ENCODE measurements at places on chromosomes 13 and 19. TPM values are rescaled to one million over a fixed set of nuclear protein-coding genes. Genes with fewer than 3 reads are reported as not detected.
A peak's percentile ranks its signal among the peaks of the same experiment; 100 is the strongest.

DNA sequence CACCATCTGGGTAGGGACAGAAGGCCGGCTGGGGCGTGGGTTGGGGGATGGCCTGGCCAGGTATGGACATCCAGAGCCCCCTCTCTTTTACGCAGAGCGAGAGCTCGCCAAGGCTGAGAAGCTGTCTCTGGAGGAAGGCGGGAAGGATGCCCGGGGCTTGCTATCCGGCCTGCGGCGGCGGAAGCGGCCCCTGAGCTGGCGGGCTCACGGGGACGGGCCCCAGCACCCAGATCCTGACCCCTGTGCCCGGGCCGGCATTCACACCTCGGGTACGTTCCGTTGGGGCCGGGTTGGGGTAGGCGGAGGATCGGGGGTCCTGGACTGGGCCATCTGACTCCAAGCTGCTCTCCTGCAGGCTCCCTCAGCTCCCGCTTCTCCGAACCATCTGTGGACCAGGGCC is 8.7 kb upstream of the SCN1B start:
- no peak overlapping the region for H3K4me3 ChIP-seq
- H3K4me1 ChIP-seq: no peaks in the 10 kb centered on the region
- H3K27me3 ChIP-seq: no peaks in the 10 kb centered on the region
- H3K36me3 ChIP-seq: peaks cover 76% of the 10 kb centered on the region
- no peak overlapping the region for H3K27ac ChIP-seq

GRCh38 chr13:102452836-102453235 is 51.0 kb upstream of the FGF14 start:
- H3K27ac ChIP-seq: no peak overlapping the region
- no peaks in the 10 kb centered on the region for H3K27me3 ChIP-seq
- no peaks in the 10 kb centered on the region for H3K4me1 ChIP-seq
- H3K4me3 ChIP-seq: no peak overlapping the region
- no peaks in the 10 kb centered on the region for H3K36me3 ChIP-seq

DNA sequence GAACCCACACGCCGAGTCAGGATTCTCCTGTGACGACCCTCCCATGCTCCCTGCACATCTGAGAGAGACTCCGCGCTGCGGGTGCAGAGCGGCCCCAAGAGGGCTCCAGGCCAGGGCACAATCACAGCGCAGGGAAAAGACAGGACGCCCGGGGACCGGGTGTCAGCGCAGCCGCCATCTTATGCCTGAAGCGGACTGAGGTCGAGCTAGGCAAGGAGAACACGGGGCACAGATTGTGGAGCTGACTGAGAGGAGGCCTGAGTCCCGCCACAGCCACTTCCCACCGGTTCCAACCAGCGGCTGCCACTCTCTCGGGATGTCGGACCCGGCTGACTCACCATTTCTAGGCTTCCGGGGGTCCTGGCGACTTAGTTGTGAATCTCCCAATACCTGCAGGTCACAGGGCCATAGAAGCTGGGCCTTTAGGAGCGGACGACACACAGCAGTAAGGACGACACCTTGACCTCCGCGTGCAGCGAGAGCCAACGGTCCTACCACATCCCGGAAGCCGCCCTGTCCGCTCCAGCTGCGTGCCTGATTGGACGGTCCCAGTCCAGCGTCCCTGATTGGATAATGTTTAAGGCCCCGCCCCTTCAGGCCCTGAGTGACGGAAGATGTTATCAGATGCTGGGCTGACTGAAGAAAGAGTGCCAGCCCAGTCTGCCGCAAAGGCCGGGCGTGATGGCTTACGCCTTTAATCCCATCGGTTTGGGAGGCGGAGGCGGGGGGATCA is at the start of gene ZNF728:
Gene ZNF728 (minus strand): TSS at position 487 of the 733 bp plus-strand sequence. CDS start 146 bp downstream, at position 341.
- peaks cover 4% of the 10 kb centered on the region for H3K27me3 ChIP-seq
- no peaks in the 10 kb centered on the region for H3K4me1 ChIP-seq
- no peak within 1 kb of the TSS for H3K4me3 ChIP-seq
- no peak for DNase-seq

The TEX29 gene
- total RNA-seq: 0.37 TPM

The FFAR2 gene
- not detected for total RNA-seq

The ZNF296 gene
- 13.4 TPM for total RNA-seq

DNA sequence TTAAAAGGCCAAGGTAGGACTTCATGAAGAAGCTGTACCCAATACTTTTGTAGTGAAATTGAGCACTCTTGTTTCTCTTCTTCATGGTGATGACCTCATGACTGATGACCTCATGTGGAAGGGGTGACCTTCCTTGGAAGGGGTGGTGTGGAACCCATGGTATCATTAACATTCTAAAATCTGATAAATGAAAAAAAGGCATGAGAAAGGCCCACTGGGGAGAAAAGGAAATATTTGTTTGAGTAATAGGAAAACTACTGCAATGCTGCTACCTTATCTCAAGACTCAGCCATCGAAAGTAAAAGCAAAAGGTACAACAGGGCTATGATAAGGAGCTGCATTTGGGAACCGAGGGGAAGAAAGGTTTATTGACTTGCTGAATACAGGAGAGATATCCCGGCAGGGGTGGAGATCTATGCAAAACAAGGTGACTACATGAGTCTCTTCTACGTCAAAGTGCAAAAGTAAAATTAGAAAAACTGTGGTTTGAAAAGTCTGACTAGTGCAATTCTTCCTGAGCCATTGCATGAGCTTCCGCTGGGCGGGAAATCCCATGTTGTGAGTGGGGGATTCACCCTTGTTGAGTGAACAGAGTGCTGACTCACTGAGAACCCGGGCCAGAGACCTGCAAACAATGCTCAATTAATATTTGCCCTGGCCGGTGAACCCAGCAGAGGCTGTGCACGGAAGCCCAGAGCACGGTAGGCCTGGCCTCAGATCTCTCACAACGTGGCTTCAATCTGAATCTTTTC is 138.9 kb upstream of the RFC3 start:
- DNase-seq: no peak
- H3K4me1 ChIP-seq: peaks cover 15% of the 10 kb centered on the region
- no peaks in the 10 kb centered on the region for H3K27me3 ChIP-seq
- no peak overlapping the region for H3K4me3 ChIP-seq
- H3K27ac ChIP-seq: no peak overlapping the region
- peaks cover 18% of the 10 kb centered on the region for H3K36me3 ChIP-seq

DNA sequence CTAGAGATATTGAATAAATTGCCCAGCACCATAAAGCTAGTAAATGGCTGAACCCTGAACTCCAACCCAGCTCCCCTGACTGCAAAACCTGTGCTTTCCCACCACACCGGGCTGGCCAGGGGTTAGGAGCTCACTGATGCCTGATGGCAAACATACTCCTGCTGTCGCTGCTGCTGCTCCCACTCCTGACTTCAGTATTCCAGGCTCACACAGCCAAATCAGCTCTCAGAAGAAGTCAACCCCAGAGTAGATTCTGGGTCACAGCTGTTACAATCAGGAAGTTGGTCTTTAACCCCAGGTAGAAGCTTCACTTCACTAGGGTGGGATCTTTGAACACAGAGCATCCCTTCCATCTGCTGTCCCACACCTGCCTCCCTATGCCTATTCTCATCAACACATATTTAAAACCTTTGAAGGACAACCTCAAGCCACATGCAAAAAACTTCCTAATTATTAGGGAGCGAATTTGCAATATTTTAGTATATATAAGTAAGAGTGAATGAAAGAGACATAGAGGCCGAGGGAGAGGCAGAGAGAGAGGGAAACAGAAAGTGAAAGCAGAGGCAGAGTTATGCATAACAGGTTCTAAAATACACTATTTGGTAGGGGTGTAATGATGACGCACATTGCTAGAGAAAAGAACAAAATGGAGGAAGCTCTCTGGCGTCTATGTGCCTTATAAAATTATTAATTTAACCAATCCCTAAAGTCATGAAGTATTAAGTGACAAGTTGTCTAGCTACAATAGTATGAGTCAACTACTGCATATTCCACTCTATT is 99.4 kb upstream of the SERP2 start:
- H3K27me3 ChIP-seq: no peaks in the 10 kb centered on the region
- no peaks in the 10 kb centered on the region for H3K36me3 ChIP-seq
- no peak overlapping the region for H3K4me3 ChIP-seq
- no peak for DNase-seq

- no peaks in the 10 kb centered on the region for H3K27me3 ChIP-seq
- peak; percentile 43 for DNase-seq
- peaks cover 10% of the 10 kb centered on the region for H3K4me1 ChIP-seq
- peak overlapping the region; percentile 85 for H3K4me3 ChIP-seq
Measured at GRCh38 chr19:1590641-1591397, 1.8 kb downstream of the MBD3 start.

DNA sequence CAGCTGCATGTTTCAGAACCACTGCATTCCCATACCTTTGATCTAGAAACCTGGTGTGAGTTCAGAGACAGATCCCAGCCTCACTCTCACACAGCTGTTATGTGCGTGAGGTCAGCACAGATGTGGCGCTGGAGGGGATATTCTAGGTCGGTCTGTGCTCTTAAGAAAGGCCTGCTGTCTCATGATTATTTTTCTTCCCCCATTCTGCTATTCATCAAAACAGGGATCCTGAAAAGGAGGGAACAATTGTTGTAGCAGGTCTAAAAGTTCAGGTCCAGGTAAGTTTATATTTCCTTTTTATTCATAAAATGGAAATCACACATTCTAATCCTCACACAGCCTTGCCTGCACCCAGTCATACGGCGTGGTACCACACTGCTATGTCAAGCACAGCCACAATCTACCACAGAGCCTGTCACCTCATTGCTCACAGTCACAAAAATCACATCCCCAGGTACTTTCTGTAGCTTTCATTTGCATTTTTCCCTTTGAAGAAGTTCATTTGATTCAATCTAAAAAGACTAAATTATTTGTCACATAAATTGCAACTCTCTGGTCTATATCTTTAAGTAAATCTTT is 867 bp downstream of the ZNF546 start:
- peaks cover 21% of the 10 kb centered on the region for H3K36me3 ChIP-seq
- no peaks in the 10 kb centered on the region for H3K27me3 ChIP-seq
- no peak overlapping the region for H3K27ac ChIP-seq
- peaks cover 14% of the 10 kb centered on the region for H3K4me1 ChIP-seq

The KIR3DL2 gene
- total RNA-seq: not detected

The C19orf12 gene
- 15.5 TPM for total RNA-seq

- H3K4me3 ChIP-seq: no peak overlapping the region
- H3K4me1 ChIP-seq: no peaks in the 10 kb centered on the region
- no peak overlapping the region for H3K27ac ChIP-seq
- H3K36me3 ChIP-seq: peaks cover 29% of the 10 kb centered on the region
- H3K27me3 ChIP-seq: no peaks in the 10 kb centered on the region
Measured at GRCh38 chr19:40671404-40671803, 19.0 kb downstream of the NUMBL start.

DNA sequence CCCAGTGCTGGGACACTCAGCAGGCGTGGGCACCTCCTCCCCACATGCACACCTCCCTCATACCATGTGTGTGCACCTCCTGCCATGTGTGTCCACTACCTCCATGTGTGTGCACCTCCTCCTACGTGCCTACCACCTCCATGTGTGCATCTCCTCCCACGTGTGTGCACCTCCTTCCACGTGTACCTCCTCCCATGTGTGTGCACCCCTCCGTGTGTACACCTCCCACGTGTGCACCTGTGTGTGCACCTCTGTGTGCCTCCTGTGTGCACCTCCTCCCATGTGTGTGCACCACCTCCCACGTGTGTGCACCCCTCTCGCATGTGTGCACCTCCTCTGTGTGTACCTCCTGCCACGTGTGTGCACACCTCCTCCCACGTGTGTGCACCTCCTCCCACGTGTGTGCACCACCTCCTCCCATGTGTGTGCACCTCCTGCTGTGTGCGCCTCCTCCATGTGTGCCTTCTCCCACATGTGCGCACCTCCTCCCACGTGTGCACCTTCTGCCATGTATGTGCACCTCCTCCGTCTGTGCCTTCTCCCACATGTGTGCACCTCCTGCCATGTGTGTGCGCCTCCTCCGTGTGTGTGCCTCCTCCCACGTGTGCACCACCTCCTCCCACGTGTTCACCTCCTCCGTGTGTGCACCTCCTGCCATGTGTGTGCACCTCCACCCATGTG is 6.1 kb upstream of the C13orf46 start:
- no peak overlapping the region for H3K4me3 ChIP-seq
- no peaks in the 10 kb centered on the region for H3K4me1 ChIP-seq
- peaks cover 22% of the 10 kb centered on the region for H3K36me3 ChIP-seq
- H3K27me3 ChIP-seq: no peaks in the 10 kb centered on the region
- DNase-seq: no peak
